Activated CD4-positive, alpha-beta T cell treated with anti-CD3 and anti-CD28 coated beads, Interleukin-2, amount 50 U/mL, for 48 hours (primary cell): ENCODE measurements at places on chromosomes 7 and 10.

- DNase-seq: no peak
These were observed 203.4 kb downstream of the SLC25A13 start for GRCh38 chr7:96118449-96119001.

DNA sequence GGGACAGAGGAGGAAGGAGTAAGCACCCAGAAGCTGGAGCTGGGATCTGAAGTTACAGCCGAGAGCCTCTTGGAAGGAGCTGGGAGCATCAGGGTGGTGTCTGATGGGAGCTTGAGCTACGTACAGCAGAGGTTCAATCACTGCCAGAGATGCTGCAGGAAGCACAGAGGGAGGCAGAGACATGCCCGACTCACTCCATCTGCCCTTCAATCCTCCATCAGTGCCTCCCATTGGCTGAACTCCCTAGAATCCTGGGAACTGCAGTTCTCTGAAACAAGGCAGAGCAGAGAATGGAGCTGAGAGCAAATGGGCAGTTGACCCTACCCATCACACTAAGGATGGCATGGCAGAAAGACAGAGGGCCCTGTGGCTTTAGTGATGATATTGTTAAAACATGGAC lies 40.0 kb upstream of the CTBP2 start:
- DNase-seq: no peak

- no peak for DNase-seq
These were observed at the start of gene PLA2G12B for GRCh38 chr10:72954596-72955554. Gene PLA2G12B (minus strand): TSS chr10:72954806. CDS start chr10:72954685, 121 bp downstream.

DNA sequence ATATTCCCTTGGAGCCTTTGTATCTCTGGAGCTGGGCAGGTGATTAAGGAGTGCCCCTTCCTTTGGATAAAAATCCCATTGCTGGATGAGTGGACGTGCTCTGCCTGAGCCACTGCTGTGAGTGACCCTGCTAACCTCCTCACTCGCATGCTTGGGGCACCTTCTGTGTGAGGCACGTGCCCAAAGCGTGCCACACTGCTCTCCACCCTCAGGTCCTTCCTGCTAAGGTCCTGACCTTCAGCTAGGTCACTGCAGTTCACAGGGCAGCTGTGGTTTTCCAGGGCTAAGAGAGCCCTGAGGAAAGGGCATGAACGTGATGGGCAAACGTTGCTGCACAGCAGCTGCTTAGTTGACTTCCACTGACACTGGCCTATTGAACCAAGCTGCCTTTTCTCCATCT lies 204.4 kb upstream of the COBL start:
- no peak for DNase-seq

GRCh38 chr10:80501913-80502521 lies 35.7 kb upstream of the SH2D4B start:
- DNase-seq: no peak

DNA sequence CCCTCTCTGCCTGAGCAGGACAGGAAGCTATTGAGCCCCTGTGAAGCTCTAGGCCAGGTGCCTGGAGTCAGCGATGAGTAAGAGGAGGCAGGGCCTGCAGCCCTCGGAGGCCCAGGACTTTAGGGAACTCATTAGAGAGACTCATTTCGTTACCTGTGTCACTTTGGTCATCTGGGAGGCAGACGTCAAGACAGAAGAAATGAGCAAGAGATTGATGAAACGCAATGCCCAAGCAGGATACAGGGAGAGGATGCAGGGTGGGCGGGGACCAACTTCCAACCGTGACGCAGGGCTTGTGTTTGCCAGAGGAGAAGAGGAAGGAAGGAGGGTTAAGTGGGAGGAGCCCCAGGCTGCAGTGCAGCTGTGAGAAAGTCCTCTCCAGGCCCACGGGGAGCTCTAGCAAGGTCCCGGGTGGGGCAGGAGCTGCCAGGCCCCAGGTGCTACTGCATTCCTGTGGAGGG lies 26.4 kb upstream of the GNA12 start:
- DNase-seq: peak; percentile 77
